ENCODE measurements at places on chromosomes 7 and 10. TPM values are rescaled to one million over a fixed set of nuclear protein-coding genes. Genes with fewer than 3 reads are reported as not detected.

DNA sequence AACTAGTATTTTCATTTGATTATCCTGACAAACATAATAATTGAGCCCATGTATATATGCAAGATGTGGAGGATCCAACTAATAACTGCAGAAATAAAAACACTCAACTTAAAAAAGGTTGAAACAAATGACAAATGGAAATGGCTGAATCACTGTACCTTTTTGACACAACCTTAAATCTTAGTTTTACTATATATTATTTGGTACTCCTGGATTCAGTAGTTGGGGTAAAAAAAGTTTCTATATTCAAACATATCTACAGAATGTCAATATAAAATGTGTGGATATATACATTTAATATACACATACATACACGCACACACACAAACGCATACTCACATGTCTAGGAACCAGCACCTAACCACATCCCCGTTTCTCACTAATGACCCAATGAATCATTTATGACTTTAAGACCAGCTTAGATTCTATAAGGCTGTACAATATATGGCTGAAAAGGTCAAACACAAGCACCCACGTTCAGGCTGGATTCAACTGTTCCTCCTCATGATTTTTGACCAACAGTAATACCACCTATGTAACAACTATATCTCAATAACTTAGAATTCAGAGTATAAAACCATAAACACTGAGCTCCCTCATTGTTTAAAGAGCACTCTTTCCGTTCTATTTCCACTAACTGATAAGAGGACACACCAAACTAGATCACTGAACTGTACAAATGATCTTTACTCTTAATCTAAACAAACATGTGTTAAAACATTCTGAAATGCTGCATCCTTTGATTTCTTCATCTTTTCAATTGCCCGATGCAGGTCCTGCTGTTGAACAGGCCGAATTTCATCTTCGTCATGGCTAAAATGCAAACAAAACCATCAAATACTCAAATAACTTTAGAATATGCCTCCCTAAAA lies 63.8 kb downstream of the ATAD1 start:
- no peak overlapping the region for H3K27ac ChIP-seq
- no peaks in the 10 kb centered on the region for H3K36me3 ChIP-seq
- no peak for DNase-seq
- H3K4me3 ChIP-seq, result no peak overlapping the region
- no peaks in the 10 kb centered on the region for H3K4me1 ChIP-seq

- no peak overlapping the region for H3K27ac ChIP-seq
- H3K4me3 ChIP-seq, result no peak overlapping the region
- DNase-seq, result no peak
- H3K36me3 ChIP-seq, result no peaks in the 10 kb centered on the region
- H3K4me1 ChIP-seq, result no peaks in the 10 kb centered on the region
- H3K27me3 ChIP-seq, result no peaks in the 10 kb centered on the region
These were observed 18.7 kb downstream of the RSU1 start for GRCh38 chr10:16798571-16798970.

GRCh38 chr10:52759154-52759553 lies 13.4 kb downstream of the MBL2 start:
- H3K27ac ChIP-seq, result no peak overlapping the region
- H3K27me3 ChIP-seq, result no peaks in the 10 kb centered on the region
- peaks cover 2% of the 10 kb centered on the region for H3K4me1 ChIP-seq
- no peak for DNase-seq

GRCh38 chr7:137579913-137580640 lies 236.5 kb upstream of the PTN start:
- no peak overlapping the region for H3K4me3 ChIP-seq
- no peak overlapping the region for H3K27ac ChIP-seq
- no peaks in the 10 kb centered on the region for H3K4me1 ChIP-seq
- no peaks in the 10 kb centered on the region for H3K36me3 ChIP-seq

- H3K36me3 ChIP-seq, result peaks cover 7% of the 10 kb centered on the region
- H3K27me3 ChIP-seq, result no peaks in the 10 kb centered on the region
- H3K4me1 ChIP-seq, result no peaks in the 10 kb centered on the region
These were observed 13.9 kb downstream of the TAX1BP1 start for GRCh38 chr7:27753863-27754262.

DNA sequence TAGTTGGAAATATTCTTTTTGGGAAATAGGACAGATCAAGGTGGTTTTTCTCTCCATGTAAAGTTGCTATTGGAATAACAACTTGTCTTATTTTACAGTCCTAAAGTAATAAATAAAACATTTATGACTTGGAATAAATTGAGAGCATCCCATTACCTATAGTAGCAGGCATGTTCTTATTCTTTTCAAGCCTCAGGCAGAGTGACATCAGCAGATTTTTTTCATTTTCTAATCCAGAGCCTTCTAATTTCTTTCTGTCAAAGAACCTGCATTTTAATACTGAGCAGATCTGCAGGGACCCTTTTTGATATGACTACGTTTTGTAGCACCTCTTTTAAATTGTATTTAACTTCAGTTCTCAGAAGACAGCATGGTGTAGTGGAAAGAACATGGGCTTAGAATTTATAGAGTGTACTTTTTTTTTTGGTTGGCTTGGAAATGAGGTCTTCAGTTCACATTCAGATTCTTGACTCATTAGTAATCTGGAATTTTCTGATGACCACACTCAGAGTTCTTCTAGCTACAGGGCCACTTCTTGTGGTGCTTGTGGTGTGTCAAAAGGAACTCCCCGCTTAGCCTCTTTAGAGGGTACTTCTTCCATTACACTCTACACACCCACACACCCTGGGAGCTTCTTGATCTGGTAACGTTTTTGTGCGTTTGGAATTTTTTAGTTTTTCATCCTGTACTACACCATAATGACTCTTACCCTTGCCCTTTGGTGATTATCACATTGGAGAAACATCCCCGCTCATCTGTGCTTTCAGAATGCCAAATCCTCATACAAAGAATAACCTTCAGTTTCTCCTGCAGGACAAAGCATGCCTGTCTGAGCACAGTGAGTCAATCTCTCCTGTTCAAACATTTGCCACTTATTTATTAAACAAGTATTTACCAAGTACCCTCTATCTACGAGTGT lies 34.6 kb downstream of the AGK start:
- H3K27ac ChIP-seq, result no peak overlapping the region
- H3K36me3 ChIP-seq, result no peaks in the 10 kb centered on the region
- no peak for DNase-seq

DNA sequence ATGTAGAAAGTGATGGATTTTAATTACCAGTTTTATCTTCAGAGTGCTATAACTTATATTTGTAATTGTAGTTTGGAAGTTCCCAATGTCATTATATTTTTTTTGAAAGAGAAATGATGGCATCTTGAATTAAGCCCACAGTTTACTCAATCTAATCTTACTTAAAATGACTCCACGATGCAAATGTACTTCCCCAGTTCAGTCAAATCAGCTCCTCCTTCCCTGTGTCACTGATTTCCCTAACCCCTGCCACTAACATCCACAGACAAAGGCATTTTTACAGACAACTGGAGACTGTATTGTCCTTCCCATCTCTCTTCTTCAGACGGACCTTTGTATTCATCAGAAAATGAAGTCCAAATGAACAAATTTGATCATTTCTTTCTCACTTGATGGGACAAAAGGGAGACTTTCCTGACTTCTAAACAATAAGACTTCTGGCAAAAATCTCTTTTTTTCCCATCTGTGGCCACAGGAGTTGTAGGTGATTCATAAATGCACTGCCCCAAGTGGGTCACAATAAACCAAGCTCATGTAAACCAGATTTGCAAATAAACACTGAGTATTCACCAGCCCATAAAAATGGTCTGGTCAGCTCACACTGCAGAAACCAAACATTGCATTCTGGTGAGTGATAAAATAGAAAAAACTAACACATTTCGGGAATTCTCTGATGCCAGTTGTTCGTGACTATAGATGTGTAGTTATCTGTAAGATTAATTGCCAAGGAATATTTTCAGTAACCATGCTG lies 162.9 kb downstream of the FANK1 start:
- no peaks in the 10 kb centered on the region for H3K4me1 ChIP-seq
- no peaks in the 10 kb centered on the region for H3K27me3 ChIP-seq
- no peak overlapping the region for H3K27ac ChIP-seq
- no peak overlapping the region for H3K4me3 ChIP-seq
- no peak for DNase-seq
- no peaks in the 10 kb centered on the region for H3K36me3 ChIP-seq

DNA sequence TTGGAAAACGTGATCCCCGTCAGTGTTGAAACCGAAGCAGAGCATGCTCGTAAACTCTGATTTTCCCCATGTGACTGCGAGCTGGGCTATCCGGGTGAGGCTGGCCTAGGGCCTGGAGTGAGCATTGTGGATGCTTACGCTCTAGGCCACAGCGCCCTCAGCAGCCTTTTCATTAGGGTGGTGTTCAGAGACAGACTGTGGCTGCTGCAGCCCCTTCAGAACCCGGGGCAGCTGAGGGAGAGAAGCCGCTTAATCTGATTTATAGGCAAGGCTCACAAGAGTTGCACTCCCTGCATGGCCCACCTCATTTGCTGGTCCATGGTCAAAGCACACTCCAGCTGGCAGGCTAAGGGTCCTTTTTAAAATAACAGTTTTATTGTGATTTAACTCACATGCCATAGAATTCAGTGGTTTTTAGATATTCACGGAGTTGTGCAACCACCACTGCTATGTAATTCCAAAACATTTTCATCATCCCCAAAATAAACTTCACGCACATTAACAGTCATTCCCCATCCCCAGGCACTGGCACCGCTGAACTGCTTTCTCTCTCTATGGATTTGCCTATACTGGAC lies 72.5 kb downstream of the SYPL1 start:
- no peak for DNase-seq
- no peak overlapping the region for H3K27ac ChIP-seq
- peaks cover 9% of the 10 kb centered on the region for H3K4me1 ChIP-seq
- H3K4me3 ChIP-seq, result no peak overlapping the region

DNA sequence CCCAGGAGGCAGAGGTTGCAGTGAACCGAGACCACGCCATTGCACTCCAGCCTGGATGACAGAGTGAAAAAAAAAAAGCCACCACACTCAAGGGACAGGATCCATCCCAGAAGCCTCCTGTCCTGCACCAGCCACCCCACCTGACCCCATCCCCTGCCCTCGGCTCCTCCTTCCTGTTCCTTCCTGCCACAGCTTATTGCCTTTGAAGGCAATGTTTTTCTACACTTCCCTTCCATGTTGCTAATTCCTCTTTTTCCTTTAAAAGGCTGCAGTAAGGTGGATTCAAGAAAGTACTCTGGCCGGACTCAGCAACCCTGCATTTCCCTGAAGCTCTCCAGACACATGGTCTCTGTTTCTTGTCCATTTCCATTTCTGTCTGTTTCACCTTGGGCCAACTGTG lies 80.9 kb downstream of the FAM171A1 start:
- no peak for DNase-seq
- H3K27ac ChIP-seq, result no peak overlapping the region
- no peaks in the 10 kb centered on the region for H3K27me3 ChIP-seq
- no peak overlapping the region for H3K4me3 ChIP-seq
- peaks cover 21% of the 10 kb centered on the region for H3K4me1 ChIP-seq
- H3K36me3 ChIP-seq, result no peaks in the 10 kb centered on the region

DNA sequence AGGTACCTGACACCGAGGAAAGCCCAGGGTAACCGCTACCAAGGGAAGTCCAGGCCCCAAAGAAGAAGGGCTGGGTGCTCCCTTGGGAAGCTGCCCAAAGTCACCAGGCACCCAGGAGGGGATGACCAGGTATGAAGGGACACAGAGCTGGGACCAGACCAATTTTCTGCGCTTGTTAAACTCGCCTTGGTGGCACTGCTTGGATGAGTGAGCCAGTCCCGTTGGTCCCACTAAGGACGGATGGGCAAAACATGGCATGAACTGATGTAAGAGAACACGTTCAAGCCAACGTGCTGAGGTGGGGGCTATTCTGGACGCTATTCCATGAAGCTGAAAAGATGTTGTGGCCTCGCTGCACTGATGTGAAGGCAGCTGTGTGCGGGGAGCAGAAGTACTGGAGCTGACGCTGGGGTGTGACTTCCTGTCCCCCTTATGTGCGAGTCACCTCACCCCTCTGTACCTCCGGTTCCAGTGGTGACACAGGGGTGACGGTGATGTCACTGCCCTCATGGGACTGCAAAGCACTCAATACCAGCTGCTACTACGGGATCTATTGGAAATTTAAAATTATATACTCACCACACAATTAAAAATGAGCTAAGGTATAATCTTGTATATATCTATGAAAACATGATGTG lies 73.6 kb downstream of the COBL start:
- H3K4me1 ChIP-seq, result no peaks in the 10 kb centered on the region
- DNase-seq, result no peak
- H3K27ac ChIP-seq, result no peak overlapping the region
- H3K27me3 ChIP-seq, result no peaks in the 10 kb centered on the region

DNA sequence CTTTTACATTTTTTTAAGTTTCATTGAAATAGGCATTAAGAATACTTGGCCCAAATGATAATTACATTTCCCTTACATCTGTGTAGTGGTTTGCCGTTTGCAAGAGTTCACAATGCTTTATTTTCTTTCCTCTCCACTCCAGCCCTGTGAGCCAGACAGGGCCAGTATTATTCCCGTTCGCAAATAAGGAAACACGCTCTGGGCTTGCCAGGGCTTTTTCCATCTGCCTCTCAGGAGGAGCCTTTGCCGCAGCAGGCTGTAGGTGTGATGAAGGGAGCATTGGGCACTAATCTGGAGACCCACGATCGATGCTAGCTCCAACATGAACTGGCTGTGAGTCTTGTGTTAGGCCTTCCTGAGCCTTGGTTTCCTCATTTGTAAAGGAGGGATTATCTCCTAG lies 154.4 kb downstream of the GALNT17 start:
- H3K27ac ChIP-seq, result peak overlapping the region; percentile 55
- H3K27me3 ChIP-seq, result no peaks in the 10 kb centered on the region
- no peaks in the 10 kb centered on the region for H3K36me3 ChIP-seq

DNA sequence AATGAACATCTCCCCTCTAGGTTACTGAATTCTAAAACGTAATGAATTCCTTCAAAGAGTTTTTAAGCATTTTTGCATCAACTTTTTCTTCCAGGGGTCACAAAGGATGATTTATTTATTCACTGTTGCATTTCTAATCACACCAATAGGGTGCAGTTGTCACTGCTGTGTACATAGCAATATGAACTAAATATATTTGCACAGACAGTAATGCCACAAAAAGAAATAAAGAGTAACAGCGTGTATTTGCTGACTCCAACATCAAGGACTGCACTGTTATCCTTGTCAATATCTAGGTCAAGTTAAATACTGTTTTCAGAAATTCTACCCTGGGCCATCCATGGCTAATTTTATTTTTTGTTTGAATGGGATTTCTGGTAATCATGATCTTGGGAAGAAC lies 138.0 kb downstream of the FRMD4A start:
- H3K4me1 ChIP-seq, result no peaks in the 10 kb centered on the region
- no peaks in the 10 kb centered on the region for H3K36me3 ChIP-seq
- H3K4me3 ChIP-seq, result no peak overlapping the region
- no peaks in the 10 kb centered on the region for H3K27me3 ChIP-seq

DNA sequence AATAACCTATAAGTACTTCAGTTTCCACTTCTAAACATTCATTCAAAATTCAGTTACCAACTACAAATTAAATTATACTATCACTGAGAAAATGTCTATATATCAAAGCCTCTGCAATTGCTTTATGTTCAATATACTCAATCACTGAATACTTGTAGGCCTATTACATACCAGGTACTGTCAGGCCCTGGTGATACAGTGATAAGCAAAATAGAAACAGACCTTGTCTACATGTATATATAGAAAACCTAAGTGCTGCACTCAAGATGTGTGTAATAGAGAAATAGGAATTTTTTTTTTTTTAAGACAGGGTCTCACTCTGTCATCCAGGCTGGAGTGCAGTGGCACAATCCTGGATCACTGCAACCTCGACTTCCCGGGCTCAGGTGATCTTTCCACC lies 53.7 kb upstream of the PHF14 start:
- H3K4me1 ChIP-seq, result no peaks in the 10 kb centered on the region
- no peaks in the 10 kb centered on the region for H3K27me3 ChIP-seq
- H3K36me3 ChIP-seq, result no peaks in the 10 kb centered on the region
- no peak overlapping the region for H3K4me3 ChIP-seq
- no peak overlapping the region for H3K27ac ChIP-seq

SPAM1 gene
- total RNA-seq, result not detected

RTKN2 gene
- total RNA-seq, result not detected

HOXA7 gene
- 8.7 TPM for total RNA-seq

PSMA2 gene
- total RNA-seq, result 43.7 TPM

Measured in tibial nerve (tissue), 4 donors.